ENCODE measurements at places on chromosomes 11 and 22. TPM values are rescaled to one million over a fixed set of nuclear protein-coding genes. Genes with fewer than 3 reads are reported as not detected.

The CYB5R2 gene
- total RNA-seq, result 8.7 TPM

The DKK3 gene
- 72.0 TPM for total RNA-seq

The EEF1G gene
- 1,416 TPM for total RNA-seq

The NDUFS8 gene
- 252 TPM for total RNA-seq

The ANKK1 gene
- total RNA-seq, result not detected

The GAL3ST1 gene
- total RNA-seq, result 0.67 TPM

The APOA5 gene
- not detected for total RNA-seq

The HSPB2 gene
- total RNA-seq, result not detected

The OR6Q1 gene
- total RNA-seq, result not detected

Measured in thyroid gland (tissue), 4 donors.